ENCODE measurements at places on chromosomes 6 and 20.

DNA sequence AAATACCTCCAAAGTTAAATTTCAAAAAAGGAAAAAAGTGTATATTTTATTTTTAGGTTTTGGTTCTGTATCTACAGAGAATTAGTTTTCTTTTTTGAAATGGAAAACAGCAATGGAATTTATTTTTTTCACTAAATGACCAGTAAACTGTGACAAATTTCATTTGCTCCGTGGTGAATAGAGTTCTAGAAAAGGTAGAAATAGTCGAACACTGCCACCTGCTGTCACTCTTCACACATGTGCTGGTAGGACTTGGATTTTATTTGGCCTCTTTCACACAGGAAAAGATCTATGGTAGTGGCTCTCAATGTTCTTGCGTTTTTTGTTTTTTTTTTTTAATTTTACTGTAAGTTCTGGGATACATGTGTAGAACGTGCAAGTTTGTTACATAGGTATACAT lies 312.5 kb downstream of the EYA4 start:
- peak; percentile 9 for DNase-seq

DNA sequence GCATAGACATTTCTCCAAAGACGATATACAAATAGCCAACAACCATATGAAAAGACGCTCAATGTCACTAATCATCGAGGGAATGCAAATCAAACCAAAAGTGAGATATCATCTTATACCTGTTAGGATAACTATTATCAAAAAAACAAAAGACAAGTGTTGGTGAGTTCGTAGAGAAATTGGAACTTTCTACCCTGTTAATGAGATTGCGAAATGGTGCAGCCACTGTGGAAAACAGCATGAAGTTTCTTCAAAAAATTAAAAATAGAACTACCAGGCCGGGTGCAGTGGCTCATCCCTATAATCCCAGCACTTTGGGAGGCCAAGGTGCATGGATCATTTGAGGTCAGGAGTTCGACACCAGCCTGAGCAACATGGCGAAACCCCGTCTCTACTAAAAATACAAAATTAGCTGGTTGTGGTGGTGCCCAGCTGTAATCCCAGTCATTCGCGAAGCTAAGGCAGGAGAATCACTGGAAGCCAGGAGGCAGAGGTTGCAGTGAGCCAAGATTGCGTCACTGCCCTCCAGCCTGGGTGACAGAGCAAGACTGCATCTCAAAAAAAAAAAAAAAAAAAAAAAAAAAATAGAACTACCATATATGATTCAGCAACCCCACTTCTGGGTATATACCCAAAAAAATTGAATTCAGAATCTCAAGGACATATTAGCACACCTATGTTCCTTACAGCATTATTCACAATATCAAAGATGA lies 170.0 kb upstream of the ZNF184 start:
- no peak for DNase-seq

DNA sequence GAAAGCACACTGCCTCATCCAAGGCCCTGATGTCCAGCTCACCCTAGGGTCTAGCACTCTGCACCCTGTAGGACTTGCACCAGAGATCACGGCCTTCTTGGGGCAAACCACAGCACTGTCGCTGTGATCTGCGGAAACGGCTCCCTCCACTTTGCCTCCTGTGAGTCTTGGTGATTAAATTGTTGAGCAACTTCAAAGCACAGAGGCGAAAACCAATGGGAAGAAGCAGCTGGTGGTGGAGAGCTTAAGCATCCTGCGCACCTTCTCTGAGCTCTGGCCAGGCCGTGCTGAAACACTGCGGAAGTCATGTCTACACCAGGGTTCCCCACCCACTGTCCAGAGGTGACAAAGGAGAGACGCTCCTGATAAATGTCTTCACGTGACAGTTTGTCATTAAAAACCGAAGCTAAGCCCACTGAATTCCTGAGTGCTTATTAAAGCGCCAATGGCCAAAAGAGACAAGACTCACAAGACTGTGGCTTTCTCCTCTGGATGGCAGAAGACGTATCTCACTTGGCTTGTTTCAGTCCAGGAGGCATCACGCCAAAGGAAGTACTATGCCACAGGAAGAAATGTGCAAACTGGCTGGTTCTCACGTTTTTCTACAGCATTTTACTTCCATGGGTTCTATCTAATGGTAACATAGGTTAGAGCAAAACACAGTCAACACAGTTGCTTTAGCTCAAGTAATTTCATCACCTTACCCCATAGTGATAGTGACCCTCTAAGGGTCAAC lies 3.1 kb downstream of the RAMACL start:
- no peak for DNase-seq

- no peak for DNase-seq
Measured at GRCh38 chr6:144737998-144738397, 452.9 kb downstream of the UTRN start.

GRCh38 chr6:105786890-105787655 lies 299.1 kb upstream of the PRDM1 start:
- no peak for DNase-seq

GRCh38 chr6:28696167-28696566 lies 170.5 kb downstream of the GPX5 start:
- no peak for DNase-seq

GRCh38 chr6:71342772-71343171 lies 54.2 kb downstream of the OGFRL1 start:
- no peak for DNase-seq

DNA sequence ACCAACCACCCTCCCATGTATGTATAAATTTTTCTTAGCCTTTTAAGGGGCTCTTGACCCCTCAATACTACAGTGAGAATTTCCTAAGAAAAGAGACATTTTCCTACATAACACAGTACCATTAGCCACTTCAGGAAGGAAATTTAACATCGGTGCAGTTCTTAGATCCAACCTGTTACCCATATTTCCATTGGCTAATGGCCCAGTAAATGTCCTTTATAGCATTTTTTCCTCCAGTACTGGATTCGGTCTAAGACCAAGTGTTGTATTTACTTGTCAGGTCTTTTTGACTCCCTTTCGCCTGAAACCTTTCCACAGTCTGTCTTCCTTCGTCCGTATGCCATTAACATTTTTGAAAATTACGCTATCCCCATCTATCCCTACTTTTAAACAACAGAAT lies 173.4 kb upstream of the PMEPA1 start:
- no peak for DNase-seq

GRCh38 chr6:15453622-15454021 lies 207.8 kb downstream of the JARID2 start:
- no peak for DNase-seq

GRCh38 chr6:34644716-34645115 lies 51.9 kb downstream of the ILRUN start:
- no peak for DNase-seq

DNA sequence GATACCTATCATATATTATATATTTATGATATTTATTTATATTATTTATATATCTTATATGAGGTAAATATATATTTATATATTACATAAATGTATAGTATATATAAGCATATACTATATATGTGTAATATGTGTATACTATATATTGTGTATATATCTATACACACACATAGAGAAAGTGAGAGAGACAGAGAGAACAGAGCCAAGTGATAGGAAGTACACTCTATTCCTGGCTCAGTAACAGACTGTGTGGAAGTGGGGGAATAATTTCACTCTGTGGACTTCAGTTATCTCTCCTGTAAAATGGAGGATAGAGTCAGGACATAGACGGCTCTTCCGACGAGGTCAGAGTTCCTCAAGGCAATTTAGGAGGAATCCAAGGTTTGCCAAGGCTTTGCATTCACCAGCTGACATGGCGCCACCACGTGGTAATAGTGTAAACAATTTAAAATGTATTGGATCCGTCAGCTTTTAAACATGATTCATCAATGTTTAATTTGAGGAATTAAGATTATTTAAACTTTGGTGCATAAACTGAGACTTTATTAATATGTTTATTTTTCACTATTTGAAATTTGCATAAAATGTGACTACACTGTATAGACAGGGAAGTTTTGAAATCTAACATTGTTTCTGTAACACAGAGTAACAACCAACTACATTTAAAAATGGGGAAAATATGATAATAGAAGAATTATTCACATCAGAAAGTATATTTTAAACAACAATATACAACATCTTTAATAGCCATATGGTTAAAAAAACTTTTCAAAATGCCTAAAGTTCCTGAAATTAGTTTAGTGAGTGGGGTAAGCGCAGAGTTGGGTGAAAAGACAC lies 75.4 kb upstream of the TMEM244 start:
- DNase-seq = peak; percentile 14

DNA sequence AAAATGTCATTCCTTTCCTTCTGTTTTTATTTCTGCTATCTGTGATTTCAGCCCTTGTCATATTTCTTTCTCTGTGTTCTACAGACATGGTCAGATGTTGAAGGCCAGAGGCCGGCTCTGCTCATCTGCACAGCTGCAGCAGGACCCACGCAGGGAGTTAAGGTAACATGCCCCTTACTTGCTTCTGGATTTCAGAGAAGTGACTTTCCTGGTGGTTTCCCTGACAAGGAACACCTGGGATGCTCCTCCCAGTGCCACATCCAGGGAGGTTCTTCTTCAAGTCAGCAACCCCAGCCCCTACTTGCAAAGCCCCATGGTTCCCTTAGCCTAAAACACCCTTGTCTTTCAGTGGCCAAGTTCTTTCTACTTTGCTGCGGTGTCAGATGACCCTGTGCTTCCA lies 41.3 kb downstream of the CDH26 start:
- no peak for DNase-seq

DNA sequence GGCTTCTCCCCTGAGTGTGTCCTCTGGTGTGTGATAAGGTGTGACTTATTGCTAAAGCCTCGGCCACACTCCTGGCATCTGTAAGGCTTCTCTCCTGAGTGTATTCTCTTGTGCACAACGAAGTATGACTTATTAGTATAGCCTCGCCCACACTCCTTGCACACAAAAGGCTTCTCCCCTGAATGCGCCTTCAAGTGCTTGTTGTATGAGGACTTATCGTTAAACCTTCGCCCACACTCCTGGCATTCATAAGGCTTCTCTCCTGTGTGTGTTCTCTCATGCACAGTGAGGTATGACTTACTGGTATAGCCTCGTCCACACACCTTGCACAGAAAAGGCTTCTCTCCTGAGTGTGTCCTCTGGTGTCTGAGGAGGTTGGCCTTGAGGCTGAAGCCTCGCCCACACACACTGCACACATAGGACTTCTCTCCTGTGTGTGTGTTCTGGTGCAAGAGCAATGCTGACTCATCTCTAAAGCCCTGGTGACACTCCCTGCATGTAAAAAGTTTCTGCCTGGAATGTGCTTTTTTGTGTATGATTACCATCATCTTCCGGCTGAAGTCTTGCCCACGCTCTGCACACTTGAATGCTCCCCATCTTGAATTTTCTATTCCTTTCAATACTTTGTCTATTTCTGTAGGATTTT lies 20.4 kb downstream of the ZNF337 start:
- DNase-seq = no peak

DNA sequence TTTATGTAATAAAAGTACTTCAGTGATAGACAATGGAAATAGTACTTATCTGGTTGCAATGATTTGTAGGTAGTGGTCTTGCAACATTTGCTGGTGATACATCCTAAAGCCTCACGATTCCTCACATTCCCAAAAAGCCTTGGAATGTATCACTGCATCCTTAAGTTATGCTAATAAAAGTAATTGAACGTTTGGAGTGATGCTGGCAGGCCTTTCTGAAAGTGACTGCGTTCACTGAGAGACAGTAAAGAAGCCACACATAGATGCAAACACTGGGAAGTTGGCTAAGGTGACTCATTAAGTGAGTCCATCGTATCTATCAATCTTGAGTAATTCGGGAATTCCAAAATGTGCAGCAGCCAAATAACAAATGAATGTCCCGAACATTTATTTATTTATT lies 444.1 kb upstream of the SOX4 start:
- no peak for DNase-seq

DNA sequence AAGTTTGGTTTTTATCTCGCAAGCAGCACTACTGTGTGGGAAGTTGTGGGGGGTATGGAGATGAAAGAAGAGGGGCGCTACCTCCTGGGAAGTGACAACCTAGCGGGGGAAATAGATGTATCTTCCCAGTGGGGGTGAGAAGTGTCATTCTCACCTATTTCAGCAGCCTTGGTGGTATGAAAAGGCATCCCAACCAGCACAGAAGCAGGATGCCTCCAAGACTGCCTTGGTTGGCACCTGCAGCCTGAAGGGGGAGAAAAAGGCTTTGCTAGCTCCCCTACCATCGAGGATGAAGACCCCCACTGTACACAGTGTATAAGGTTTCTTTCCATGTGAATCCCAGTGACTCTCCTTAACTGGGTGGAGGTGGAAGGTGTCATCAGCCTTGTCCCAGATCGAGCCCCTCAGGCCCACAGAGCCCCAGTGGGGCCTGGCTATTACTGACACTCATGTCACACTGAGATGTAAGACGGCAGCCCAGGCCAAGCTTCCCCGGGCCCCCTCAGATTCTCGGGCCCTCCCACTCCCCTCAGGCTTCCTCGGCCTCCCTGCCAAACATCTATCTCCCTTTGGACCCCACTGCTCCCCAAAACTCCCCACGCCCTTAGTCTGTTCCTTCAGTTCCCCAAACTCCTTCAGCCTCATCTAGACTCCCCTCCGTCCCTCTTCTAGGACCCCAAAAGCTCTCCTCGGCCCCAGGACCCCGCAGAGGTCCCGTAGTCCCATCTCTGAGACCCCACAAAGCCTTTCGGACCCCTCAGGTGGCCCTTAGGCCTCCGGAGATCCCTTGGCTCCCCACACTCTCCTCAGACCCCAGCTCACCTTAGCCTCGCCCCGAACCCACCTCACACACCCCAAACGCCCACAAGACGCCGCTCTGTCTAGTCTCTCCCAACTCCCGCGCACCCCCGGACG lies 688 bp downstream of the COMMD7 start:
- no peak for DNase-seq

- no peak for DNase-seq
Measured at GRCh38 chr6:53311586-53311935, 37.2 kb downstream of the ELOVL5 start.

DNA sequence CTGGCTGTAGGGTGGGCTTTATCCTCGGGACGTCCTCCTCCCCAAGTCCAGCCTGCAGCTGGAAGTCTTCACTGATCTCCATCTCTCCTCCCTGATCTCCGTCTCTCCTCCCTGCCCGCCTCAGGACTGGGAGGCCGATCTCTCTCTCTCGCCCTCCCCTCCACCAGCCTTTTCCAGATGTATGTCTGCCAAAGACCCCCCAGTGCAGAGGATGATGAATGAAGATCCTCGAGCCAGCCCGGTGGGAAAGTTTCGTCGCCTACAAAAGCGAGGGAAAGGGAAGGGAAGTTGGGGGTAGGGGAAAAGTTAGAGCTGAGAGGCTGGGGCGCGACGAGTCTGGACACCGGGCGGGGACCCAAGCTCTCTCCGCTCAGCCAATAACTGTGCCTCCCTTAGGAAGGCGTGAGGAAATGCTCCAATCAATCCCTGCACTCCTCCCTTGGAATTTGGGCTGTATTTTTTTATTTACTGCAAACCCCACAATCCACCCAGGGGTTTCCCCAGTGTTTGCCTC lies 595 bp upstream of the SRF start:
- DNase-seq = no peak

DNA sequence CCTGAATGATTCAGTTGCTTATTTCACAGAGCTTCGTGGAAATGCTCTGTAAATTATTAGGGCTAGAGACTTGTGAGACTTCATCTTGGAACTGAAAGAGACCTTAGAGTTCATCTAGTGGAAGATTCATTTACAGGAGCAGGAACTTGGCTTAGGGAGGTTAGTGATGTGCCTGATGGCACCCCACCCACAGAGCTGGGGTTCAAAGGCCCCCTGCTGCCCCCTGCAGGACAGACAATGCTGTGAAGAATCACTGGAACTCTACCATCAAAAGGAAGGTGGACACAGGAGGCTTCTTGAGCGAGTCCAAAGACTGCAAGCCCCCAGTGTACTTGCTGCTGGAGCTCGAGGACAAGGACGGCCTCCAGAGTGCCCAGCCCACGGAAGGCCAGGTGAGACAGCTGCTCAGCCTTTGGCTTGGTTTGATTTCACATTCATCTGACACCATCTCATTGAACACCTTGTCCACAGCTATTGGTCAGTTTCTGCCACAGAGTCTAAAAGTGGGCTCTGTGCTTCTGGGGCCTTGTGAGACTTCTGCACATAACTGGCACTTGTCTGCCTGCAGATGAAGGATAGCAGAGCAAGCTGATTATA lies 25.1 kb downstream of the MYBL2 start:
- peak; percentile 12 for DNase-seq

Measured in central memory CD4-positive, alpha-beta T cell (primary cell).